ENCODE measurements at places on chromosomes 6 and 20. TPM values are rescaled to one million over a fixed set of nuclear protein-coding genes. Genes with fewer than 3 reads are reported as not detected.

Gene LTB
- total RNA-seq = 0.96 TPM

Gene POM121L2
- not detected for total RNA-seq

Gene ZNF334
- 18.7 TPM for total RNA-seq

GRCh38 chr6:33954453-33954852 lies 150.7 kb upstream of the MLN start:
- DNase-seq = no peak

- DNase-seq = no peak
Measured at GRCh38 chr6:53858913-53859312, 64.1 kb downstream of the LRRC1 start.

DNA sequence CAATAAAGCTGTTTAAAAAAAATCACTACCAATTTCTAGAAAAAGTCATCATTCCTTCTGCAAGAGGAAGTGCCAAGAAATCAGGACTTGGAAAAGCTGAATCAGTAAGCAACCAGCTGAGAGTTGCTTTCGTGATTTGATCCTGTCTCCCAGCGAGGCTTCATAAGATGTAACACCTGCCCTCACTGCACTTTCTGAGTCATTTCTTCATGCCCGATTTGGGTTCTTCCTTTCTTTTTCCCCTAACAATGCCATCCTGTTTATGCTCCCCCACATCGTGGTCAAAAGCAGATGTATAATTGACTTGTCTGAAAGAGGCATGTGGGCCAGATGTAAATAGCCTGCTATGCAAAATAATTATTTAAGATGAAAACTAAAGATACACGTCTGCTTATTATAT lies 52.1 kb downstream of the RIPOR2 start:
- no peak for DNase-seq
